ENCODE measurements at places on chromosomes 2 and 18.
A peak's percentile ranks its signal among the peaks of the same experiment; 100 is the strongest.

GRCh38 chr2:43348908-43349661 lies 122.7 kb upstream of the ZFP36L2 start:
- DNase-seq: no peak

GRCh38 chr2:223635080-223635479 lies 32.9 kb upstream of the SCG2 start:
- DNase-seq: no peak

GRCh38 chr2:227406177-227407031 lies 18.7 kb upstream of the SCYGR1 start:
- no peak for DNase-seq

GRCh38 chr2:8551622-8552074 lies 130.2 kb upstream of the ID2 start:
- DNase-seq: peak; percentile 50

- no peak for DNase-seq
Observed at GRCh38 chr2:226664140-226664539, 135.5 kb downstream of the IRS1 start.

- DNase-seq: no peak
Observed at GRCh38 chr2:239902749-239903201, 122.4 kb downstream of the NDUFA10 start.

GRCh38 chr2:134338208-134338607 lies 84.3 kb downstream of the MGAT5 start:
- DNase-seq: no peak

DNA sequence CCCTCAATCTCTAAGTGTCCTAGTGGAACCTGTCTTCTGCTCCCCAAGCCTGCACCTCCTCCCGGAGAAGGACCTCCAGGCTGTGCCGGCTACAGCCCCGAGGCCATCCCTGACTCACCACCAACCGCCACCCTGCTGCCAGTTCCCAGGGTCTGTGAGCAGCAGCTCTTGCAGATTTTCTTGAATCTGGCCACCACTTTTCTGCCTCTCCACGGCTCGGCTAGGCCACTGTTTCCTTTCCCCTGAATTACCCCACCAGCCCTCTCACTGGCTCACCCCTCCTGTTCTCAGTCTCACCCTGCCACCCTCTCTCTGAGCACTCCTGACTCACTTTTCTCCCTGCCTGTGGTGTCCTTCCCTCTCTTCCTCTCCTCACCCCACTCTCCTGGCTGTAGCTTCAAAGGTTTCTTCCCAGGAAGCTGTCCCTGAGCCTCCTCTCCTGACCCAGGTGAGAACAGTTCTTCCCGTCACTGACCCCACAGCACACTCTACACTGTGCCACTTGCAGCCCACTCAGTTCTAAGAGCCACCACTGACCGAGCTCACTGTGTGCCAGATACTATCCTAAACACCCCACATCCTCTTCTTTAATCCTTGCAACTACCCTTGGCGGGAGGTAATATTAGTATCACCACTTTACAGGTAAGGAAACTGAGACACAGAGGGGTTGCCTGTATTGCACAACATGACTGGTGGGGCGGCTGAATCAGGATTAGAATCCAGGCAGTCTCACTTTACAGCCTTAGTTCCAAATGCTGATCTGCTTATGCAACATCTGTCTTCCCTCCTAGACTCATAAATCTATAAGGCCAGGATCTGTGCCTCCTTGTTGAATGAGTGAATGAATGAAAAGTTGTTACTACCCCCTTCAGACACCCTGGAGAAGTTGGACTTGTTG lies 111.6 kb downstream of the SMAD7 start:
- DNase-seq: no peak

GRCh38 chr2:6914828-6915227 lies 2.4 kb upstream of the RNF144A start:
- no peak for DNase-seq

DNA sequence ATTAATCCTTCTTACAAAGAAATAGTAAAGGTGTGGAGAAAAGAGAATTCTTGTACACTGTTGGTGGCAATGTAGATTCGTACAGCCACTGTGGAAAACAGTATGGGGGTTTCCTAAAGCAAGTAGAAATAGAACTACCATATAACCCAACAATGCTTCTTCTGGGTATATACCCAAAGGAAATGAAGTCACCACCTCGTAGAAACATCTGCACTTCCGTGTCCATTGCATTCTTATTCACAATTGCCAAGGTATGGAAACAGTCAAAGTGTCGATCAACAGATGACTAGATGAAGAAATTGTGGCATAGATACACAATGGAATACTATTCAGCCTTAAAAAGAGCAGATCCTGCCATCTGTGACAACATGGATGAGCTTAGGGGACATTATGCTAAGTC lies 93.4 kb upstream of the TGIF1 start:
- no peak for DNase-seq

- peak; percentile 55 for DNase-seq
Observed at GRCh38 chr2:88187038-88187676, 17.0 kb downstream of the THNSL2 start.

DNA sequence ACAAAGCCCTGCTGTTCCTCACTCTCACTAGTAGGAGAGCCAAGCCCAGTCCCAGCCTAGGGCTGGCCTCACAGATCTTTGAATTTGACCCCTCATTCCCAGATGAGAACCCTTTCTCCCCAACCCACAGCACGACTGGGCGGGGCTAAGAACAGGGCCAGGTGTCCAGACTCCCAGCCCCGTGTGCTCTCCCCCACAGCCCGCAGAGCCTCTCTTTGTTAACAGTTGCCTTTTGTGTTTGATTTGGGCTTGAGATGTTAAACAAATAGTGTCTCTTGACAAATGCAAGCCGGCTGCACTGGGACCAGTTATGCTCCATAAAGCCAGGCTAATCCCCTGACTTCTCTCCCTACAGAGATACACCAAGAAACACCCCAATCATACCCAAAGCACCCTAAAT lies 4.7 kb upstream of the KCNK3 start:
- no peak for DNase-seq

DNA sequence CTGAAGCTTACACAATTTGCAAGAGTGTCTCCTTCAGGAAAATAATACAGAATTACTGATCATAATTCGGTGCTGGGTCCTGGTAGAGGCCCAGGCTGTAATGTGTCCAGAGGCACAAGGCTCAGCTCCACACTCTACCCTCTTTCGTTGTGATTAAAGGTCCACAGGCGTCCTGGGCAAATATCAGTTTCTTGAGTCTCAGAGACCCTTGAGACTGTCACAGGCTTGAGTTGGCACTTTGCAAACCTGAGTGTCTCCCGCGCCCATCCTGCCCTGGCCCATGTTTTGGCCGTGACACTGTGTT lies 46.9 kb upstream of the SMAD7 start:
- no peak for DNase-seq

GRCh38 chr2:138291805-138292204 lies 209.8 kb upstream of the SPOPL start:
- DNase-seq: no peak

DNA sequence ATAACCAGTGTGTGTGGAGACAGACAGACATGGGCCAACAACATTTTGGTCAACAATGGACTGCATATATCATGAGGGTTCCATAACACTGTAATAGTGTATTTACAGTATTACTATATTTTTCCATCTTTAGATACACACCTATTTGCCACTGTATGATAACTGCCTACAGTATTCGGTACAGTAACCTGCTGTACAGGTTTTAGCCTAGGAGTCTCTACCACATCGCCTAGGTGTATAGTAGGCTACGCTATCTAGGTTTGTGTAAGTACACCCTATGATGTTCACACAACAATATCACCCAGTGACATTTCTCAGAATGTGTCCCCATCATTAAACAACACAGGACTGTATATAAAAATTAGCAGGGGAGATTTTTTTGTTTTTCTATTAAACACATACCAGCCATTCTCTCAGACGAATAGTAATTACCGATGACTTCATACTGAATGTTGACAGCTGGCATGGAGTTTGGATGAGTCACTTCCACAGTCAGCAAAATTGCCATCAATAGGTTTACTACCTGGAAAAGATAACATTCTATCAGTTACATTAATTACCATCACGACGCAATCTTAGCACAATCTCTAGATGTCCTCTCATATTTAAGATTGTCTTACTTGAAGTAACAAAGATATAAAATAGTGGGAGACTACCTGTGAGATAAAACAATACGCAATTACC lies 10.8 kb downstream of the LAPTM4A start:
- DNase-seq: no peak

DNA sequence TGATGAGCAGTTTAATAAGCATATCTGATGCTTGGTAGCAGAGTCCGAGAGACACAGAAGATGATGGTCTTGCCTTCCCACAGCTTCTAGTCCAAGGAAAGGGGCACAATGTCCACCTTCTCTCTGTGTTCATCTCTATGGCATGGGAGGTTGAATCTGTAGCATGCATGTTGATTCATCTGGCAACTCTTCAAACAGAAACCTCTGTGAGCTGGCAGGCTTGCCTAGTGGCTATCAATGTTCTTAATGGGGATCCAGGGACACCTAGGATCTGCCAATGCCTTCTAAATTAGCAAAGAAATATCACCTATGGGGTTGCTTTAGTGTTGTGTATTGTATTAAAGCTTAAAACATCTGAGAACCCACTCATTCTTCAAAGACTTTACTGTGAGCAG lies 170.8 kb downstream of the INO80D start:
- DNase-seq: no peak

DNA sequence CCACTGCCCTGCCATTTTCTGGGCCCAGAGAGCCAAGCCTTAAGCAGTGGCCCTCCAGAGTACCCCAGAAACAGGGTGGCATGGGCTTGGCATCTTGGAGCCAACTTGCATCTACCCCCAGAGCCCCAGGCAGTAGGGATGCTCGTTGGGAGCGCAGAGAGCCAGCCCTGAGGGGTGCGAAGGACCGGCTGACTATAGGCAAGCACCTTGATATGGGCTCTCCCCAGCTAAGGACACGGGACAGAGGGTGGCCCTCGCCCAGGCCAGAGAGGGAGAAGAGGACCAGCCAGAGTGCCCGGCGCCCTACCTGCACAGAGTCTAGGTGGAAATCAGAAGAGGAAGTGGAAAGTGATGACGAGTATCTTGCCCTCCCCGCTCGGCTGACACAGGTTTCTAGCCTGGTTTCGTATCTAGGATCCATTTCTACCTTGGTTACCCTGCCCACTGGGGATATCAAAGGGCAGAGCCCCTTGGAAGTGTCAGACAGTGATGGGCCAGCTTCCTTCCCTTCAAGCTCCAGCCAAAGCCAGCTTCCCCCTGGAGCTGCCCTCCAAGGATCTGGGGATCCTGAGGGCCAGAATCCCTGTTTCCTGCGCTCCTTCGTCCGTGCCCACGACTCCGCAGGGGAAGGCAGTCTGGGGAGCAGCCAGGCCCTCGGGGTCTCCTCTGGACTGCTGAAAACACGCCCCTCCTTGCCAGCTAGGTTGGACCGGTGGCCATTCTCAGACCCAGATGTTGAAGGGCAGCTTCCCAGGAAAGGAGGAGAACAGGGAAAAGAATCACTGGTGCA lies 16.2 kb downstream of the CEP68 start:
- DNase-seq: no peak

- DNase-seq: no peak
Observed at GRCh38 chr2:121664713-121665112, 15.5 kb upstream of the CLASP1 start.

DNA sequence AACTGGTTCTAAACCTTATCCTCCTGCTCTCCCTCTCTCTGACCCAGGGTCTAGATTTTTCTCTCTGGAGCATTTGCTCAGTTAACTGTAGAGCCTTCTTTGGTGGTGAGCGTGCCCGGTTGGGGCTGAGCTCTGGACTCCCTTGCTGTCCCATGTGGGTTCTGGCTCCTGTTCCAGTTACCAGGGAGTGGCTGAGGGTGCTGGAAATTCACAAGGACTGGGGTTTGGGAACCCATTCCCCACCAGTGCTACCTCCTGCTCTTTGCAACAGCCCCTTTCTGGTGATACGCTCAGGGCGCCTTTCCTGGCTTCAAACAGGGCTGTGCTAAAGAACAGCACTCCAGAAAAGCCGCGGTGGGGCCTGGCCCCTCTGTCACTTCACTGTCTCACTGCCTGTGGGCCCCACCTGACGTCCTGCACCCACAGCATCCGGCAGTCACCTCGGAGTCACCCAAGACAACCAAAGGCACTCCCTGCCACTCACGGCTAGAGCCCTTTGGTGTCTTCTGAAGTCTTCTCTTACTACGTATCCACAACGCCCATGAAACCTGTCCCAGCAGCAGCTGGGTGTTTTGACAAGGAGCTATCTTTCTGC lies 41.3 kb downstream of the CAPN13 start:
- no peak for DNase-seq

DNA sequence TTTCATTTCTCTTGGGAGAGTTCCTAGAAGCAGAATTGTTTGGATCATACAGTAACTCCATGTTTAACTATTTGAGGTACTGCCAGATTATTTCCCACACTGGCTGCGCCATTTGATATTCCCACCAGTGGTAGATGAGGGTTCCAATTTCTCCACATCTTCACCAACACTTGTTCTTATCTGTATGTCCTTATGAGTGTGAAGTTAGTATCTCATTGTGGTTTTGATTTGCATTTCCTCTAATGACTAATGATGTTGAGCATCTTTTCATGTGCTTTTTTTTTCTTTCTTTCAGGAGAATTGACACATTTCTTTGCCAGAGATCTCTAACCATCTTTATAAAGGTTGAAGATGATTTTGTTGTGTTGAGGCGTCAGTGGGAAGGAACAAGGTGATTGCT lies 4.1 kb upstream of the MGAT5 start:
- DNase-seq: no peak

GRCh38 chr18:58998401-58999203 lies 133.9 kb downstream of the ZNF532 start:
- no peak for DNase-seq

DNA sequence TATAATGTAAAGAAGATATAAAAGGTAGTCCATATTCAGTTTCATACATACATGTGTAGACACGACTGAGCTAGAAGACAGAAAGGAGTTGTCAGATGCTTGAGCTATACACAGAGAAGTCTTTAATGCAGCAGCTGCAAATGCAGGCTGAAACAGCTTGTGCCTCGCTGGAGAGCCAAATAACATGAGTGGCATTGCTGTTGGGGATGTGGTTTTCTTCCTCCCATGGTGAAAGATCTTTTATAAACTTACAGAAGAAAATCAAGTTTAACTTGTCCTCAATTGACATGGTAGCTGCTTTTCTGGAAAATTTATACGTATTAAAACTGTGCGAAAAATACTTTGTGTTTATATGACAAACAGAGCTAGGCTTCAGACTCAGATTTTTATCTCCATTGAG lies 16.4 kb upstream of the IL1R1 start:
- DNase-seq: no peak

GRCh38 chr2:177753682-177754491 lies 318.7 kb downstream of the PDE11A start:
- DNase-seq: no peak

Measured in activated naive CD8-positive, alpha-beta T cell treated with anti-CD3 and anti-CD28 coated beads, Interleukin-2, amount 50 U/mL, for 24 hours (primary cell).